Upper lobe of right lung (tissue), 1 donor: ENCODE measurements at places on chromosomes 6 and 20. TPM values are rescaled to one million over a fixed set of nuclear protein-coding genes. Genes with fewer than 3 reads are reported as not detected.

GRCh38 chr6:11632795-11633511 is 95.4 kb downstream of the TMEM170B start:
- no peaks in the 10 kb centered on the region for H3K27me3 ChIP-seq
- peaks cover 15% of the 10 kb centered on the region for H3K4me1 ChIP-seq
- no peak for DNase-seq
- H3K27ac ChIP-seq = no peak overlapping the region
- no peak overlapping the region for H3K4me3 ChIP-seq

GRCh38 chr20:8388141-8388540 is 256.1 kb downstream of the PLCB1 start:
- no peaks in the 10 kb centered on the region for H3K36me3 ChIP-seq
- no peaks in the 10 kb centered on the region for H3K4me1 ChIP-seq
- no peak overlapping the region for H3K4me3 ChIP-seq
- no peak overlapping the region for H3K27ac ChIP-seq
- no peak for DNase-seq

DNA sequence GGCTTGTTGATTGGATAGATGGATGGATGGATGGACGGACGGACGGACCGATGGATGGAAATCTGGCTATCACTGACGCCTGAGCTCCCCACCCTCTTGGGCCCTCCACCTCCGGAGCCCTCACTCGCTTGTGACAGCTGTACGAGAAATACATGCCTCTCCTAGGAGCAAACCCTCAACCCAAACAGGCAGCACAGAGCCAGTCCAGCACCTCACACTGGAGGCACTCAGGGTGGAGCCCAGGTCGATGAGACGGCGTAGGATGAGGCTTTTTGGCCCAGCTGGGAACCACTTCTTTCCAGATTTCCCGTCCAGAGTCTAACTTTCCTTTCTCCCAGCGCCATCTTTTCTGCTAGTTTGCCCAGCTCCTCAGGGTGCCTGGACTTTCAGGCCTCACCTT is 2.7 kb upstream of the LY6G5C start:
- no peak overlapping the region for H3K4me3 ChIP-seq
- no peak for DNase-seq
- H3K27ac ChIP-seq = no peak overlapping the region
- peaks cover 21% of the 10 kb centered on the region for H3K4me1 ChIP-seq

The RFX6 gene
- not detected for total RNA-seq
